ENCODE measurements at places on chromosomes 5 and 9.

DNA sequence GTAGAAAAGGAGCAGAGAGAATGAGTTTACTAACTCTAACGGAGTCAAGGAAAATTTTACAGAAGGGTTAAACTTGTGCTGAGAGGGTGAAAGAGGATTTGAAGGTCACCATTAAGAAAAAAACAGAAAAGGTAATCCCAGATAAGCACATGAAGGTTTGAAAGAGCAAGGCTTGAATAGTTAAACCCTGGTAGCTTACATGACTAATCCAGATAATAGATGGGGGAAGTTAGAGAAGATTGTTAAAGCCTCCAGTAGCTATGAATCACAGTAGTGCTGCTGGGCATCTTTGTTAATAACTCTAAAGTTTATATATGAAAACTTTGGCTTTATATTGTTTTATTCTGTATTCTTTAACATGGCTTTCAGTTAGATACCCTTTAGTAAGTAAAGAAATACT is 354.5 kb upstream of the FTMT start:
- DNase-seq = no peak

DNA sequence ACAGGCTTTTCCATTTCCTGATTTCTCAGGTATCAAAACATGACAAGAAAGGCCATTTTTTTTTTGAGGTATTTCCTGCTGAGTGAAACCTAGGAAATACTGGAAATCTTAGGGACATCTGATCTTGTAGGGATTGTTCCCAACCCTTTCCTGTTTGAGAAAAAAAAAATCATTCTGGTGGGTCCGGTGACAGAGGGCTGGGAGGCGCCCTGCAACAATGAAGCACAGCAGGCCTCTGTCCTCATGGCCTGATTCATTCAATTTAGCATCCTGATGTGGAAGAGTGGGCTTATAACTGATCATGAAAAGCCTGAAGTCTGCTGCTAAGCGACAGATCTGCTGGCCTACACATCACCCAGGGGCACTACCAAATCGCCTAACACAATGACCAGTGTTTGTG is 3.0 kb upstream of the C9orf153 start:
- DNase-seq = no peak

GRCh38 chr5:149859746-149860145 is 84.8 kb downstream of the PDE6A start:
- no peak for DNase-seq

GRCh38 chr9:107110153-107110552 is 172.9 kb upstream of the RAD23B start:
- no peak for DNase-seq

- no peak for DNase-seq
Measured at GRCh38 chr5:125181955-125182354, 435.5 kb upstream of the ZNF608 start.

GRCh38 chr9:16458696-16459420 is 411.6 kb downstream of the BNC2 start:
- DNase-seq = no peak

GRCh38 chr9:34169125-34169524 is 9.7 kb upstream of the UBAP1 start:
- DNase-seq = no peak

DNA sequence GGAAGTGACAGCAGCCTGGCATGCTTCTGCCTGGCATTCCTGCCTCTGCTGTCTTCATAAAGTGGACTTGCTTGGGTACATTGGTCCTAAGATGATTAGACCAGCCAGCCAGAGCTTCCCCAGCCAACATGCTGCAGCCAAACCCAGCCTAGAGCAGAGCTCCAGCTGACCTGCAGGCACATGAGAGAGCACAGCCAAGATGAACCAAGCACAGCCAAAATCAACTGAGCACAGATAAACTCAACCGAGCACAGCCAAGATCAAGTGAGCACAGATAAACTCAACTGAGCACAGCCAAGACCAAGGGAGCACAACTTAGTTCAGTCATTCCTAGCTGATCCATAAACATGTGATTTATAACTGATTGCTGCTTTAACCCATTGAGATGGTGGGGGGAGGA is 266.5 kb downstream of the MSX2 start:
- DNase-seq = no peak

GRCh38 chr9:114273461-114273881 is 49.4 kb upstream of the ORM1 start:
- DNase-seq = no peak

DNA sequence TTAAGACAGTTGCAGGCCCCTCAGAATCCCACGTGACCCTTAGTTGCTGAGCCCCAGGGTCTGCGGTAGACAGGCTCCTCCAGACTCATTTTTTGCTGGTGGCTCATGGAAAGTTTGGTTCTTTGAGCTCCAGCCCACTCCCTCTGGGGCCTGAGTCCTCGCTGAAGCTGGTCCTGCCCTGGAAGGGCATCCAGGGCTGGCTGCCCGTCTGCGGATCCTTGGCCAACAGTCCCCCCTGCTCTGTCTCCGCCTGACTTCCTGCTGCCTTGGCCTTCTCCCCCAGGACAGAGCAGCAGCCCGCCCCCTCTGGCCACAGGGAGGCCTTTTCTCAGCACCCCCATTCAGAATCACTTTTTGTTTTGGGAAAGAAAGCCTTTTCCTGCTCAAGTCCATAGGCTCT is 24.4 kb downstream of the SLC6A7 start:
- no peak for DNase-seq

GRCh38 chr9:99427260-99427659 is 205.2 kb downstream of the SEC61B start:
- DNase-seq = no peak

- DNase-seq = no peak
Measured at GRCh38 chr5:23025629-23026233, 172.6 kb upstream of the CDH12 start.

DNA sequence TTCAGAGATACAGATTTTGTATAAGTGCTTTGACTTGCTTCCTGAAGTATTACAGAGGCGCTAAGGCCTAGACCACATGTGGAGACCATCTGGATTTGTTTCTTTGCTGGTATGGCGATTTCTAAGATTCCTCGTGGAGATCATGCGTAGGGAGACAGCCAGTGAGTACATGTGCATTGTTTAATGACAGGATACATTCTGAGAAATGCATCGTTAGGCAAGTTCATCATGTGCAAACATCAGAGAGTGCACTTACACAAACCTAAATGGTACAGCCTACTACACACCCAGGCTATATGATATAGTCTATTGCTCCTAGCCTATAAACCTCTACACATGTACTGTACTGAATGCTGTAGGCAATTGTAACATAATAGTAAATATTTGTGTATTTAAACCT is 16.5 kb upstream of the CEP120 start:
- no peak for DNase-seq

GRCh38 chr9:128026255-128026772 is 40.8 kb downstream of the NAIF1 start:
- no peak for DNase-seq

- DNase-seq = no peak
Measured at GRCh38 chr5:15515229-15515628, 15.2 kb downstream of the FBXL7 start.

- DNase-seq = no peak
Measured at GRCh38 chr9:21729648-21730047, 72.8 kb upstream of the MTAP start.

Measured in COR-L47 (cell line).